GM13977 (cell line): ENCODE measurements at places on chromosomes 2 and 18.
A peak's percentile ranks its signal among the peaks of the same experiment; 100 is the strongest.

DNA sequence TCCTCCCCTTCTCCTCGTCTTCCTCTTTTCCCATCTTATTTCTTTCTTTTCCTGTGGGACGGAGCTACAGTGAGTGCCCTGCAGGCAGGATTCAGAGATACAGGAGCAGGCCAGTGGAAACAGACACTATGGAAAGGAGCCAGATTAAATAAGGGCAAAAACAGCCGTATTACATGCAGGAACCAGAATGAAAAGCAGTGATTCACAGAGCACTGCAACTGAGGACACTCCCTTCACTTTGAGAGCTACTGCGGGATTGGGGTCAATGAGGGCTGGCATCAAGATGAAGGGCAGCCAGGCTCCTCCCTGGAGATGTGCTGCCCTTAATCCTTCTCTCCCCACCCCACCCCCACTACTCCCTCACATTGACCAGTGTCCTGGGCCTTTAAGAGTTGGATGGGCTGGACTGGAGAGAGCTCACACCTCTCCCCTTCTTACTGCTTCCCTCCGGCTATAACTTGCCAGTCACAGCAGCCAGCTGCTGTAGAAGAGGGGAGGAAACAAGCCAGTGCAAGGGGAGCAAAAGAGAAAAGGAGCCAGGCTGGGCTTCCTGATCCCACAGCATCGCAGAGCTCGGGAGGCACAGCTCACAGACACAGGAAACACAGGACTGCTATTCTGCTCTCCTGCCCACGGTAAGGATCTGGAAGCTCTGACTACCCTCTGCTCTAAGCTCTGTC is at the start of gene PLCD4:
TSS of gene PLCD4 (plus strand) at position 464 of the 680 bp plus-strand sequence. CDS start 7,841 bp downstream, outside the sequence.
- no peak for DNase-seq

DNA sequence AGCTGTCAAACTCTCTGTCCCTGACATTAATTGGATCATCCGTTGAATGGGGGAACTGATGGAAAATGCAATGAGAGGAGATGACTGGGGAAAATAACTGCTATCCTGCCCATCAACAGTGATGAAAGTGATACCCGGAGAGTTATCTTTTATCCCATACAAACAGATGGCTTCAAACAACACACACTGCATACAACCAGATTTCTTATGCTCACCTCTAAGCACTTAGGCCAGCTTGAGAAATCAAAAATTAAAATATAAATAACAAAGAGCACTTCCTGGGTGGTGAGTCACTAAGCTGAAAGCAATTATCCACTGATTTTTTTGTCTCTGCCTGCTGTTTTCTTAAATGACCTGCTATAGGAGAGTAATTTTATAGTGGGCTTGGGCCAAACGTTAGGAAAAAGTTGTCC is 237.6 kb upstream of the RGPD4 start:
- DNase-seq, result no peak

DNA sequence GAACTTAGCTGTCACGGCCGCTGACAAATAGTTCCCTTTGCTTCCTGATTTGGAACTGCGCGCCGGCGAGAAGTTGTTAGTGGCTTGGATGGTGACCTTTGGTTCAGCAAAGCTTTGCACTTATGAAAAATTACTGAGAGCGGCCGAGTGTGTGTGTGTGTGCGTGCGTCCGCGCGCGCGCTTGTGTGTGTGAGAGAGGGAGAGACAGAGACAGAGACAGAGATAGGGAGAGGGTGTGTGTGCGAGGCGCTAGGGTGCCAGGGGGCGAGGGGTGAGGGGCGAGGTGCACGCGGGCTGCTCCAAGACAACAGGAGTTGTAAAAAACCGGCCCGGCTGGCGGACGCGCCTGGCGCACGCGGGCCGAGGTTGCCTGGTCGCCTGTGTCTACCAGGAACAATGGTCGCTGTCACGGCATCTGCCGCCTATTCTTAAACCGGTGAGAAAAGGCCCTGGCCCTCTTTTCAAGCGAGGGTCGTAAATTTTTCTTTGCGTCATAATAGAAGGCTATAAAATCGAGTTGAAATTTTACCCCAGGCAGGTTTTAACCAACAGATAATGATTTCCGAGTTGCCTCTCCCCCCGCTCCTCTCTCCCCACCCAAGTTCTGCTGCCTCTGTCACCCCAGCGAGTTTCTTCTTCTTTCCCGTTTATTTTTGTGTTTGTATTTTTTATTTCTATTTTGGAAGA is 535 bp downstream of the HOXD3 start:
- no peak for DNase-seq

GRCh38 chr2:25044011-25044410 is 2.1 kb downstream of the EFR3B start:
- DNase-seq, result no peak

GRCh38 chr2:202186641-202187202 is 51.7 kb downstream of the SUMO1 start:
- no peak for DNase-seq

DNA sequence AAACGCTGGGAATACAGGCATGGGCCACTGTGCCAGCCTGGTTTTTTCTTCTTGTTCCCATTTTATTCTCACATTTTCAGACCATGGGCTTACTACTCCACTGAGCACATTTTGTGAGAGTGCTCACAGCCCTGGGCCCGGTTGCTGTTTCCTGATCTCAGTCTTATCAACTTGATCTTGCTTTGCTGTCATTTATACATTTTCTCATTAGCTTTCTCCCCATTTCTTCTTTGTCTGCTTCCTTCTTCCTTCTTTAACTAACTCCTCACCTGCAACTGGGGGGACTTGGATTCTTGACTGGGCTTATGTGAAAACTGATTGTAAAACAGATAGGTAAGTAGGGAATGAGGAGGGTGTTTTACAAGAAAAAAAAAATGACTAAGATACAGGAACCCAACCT is 117.3 kb downstream of the PLB1 start:
- no peak for DNase-seq

DNA sequence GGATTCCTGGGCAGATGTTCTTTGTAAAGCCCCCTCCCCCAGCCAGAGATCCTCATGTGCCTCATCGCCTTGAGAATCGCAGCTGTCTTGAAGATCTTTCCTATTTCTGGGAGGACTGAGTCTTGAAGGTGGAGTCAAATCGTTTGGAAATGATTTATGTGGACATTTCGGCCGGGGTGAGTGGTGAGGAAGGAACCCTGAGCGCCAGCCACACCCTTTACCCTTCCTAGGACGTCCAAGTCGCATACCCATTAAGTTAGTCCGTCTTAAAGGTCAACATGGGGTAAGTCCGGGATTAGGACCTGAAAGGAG is 84.9 kb upstream of the ZCCHC2 start:
- DNase-seq, result no peak

DNA sequence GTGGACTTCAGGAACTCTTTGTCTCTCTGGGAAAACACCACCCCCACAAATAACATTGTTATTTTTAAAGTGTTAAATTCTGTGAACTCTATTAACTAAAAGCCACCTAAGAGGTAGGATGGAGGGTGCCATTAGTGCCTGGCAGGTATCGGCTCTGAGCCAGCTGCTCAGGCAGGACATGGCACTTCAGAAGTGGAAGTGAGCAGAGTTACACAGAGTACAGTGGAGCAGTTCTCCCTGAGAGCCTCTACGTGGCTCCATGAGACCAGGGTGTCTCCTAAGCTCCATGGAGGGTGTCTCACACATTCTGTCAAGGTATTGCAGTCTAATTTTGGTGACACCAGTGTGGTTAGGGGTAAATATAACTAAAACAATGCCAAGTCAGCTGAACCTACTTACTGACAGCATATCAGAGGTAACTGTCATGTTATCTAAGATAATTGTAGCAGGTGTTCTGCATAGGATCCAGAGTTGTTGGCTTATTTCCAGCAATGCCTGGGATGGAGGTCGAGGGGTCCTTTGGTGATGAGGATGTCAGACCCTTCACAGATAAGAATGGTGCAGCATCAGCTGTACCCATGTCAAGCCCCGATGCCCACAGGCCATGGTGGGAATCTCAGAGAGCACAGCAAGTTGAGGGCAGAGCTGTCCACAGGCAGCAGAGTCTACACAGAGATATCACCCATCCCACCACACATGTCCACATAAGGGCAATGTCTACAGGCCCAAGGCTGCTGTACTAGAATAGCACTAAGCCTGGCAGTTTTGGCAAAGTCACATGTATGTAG is 8.6 kb upstream of the MALL start:
- DNase-seq, result no peak

- DNase-seq, result peak; percentile 66
Measured at GRCh38 chr2:11669454-11670291, at the start of gene NTSR2. Gene NTSR2, minus strand, starts transcription at chr2:11670195. Its CDS starts 66 bp downstream, at chr2:11670129.

DNA sequence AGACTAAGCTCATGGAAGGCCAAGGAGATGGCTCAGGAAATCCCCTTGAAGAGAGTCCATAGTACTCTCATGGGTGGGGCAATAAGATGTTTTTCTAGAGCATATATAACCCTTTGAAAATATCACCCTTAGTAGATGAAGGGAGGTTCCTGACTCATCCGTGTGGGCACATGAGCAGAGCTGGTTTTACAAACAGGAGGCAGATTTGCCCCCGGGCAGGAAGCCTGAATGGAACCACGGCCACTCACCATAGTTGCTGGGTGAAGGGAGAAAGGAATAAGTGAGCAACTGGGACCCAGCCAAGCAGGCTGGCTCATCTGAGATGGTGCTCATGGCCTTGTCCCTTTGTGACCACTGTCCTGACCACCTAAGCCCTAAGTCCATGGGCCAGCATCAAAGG is 29.0 kb upstream of the MAPRE3 start:
- DNase-seq, result no peak

GRCh38 chr2:127754186-127754585 is 52.9 kb downstream of the SFT2D3 start:
- DNase-seq, result no peak

DNA sequence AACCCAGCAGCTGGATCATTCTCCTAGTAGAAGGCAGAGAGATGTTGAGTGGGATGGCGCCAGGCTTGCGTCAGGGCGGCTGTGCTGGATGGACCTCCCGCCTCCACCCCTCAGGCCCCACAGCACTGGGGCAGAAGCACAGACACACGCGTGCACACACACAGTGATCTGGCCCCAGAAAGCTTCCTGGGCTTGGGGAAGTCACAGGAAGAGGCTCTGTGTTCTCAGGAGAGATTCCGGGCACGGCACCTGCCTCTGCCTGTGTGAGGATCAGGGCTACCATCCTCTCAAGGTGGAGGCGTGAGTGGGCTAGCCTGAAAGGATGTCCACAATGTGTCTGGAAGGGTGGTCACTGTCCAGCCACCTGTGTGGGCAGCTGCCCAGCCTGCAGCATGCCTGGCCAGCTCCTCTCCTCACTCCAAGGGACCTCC is 229.8 kb upstream of the HS6ST1 start:
- no peak for DNase-seq

- no peak for DNase-seq
Measured at GRCh38 chr2:60958800-60959199, 58.7 kb upstream of the PEX13 start.

DNA sequence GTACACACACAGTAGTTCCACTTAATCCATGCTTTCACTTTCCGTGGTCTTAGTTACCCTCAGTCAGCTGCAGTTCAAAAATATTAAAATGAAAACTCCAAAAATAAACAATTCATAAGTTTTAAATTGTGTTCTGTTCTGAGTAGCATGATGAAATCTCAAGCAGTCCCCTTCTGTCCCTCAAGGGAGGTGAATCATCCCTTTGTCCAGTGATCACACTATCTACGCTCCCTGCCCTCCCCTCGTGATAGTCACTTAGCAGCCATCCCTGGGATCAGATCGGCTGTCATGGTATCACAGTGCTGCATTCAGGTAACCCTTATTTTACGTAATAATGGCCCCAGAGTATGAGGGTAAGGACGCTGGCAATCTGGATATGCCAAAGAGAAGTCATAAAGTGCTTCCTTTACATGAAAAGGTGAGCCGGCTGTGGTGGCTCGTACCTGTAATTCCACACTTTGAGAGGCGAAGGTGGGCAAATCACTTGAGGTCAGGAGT is 5.8 kb upstream of the RTN4 start:
- no peak for DNase-seq

DNA sequence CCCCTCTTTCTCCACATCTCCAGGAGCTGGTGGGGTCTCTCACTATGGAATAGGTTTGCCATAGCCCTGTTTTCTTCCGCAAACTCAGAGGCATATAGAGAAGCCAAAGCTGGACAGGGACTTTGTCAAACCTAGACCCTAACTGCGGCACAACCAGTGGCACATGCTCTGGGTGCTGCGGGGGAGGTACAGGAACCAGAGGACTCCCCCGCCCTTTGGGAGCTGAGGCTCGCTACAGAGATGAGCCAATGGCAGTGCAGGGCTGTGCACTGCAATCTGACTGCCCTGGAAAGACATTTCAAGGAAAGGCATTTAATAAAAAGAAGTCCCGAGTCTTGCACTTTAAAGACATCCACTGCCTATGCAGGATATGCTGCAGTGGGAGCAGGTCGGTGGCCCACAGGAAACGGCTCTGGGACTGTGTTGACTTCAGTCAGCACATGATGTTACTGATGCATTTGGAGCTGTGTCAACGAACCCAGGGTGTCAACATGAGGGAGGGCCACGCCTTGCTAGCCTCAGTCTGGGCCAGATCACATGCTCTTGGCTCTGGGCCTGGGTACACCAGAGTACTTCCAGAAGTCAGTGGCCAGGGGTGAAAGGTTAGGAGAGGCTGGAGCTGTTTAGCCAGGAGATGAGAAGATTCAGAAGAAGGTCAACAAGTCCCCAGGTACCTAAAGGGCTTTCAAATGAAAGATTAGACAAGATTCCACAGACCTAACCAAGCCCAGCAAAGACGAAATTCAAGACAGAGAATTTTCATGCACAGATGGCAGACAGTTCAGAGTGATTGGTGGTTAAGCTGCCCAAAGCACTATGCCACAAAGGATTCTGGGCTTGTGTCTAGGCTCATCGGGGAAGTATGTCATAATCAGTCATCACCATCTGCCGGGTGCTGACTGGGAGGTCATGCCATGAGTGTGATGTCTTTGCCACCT is 8.2 kb downstream of the SLC35F6 start:
- DNase-seq, result no peak

DNA sequence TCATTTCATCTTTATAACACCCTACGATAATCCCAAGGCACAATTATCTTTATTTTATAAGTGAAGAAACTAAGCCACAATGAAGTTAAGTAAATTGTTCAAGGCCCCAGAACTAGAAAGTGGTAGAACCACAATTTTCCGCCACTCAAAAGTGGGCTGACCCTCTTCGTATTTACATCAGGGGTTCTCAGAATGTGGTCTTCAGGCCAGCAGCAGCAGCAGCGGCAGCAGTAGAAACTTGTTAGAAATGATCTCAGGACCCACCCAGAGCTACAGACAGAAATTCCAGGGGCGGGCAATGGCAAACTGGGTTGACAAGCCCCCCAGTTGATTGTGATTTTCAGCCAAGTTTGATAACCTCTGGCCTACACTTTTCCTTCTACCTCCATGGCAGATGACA is 62.8 kb downstream of the LBH start:
- DNase-seq, result no peak

- DNase-seq, result no peak
Measured at GRCh38 chr2:68931799-68932198, 20.9 kb downstream of the GKN2 start.

- no peak for DNase-seq
Measured at GRCh38 chr2:119180892-119181291, 22.3 kb upstream of the C1QL2 start.
